ENCODE measurements at places on chromosomes 12 and 14.

DNA sequence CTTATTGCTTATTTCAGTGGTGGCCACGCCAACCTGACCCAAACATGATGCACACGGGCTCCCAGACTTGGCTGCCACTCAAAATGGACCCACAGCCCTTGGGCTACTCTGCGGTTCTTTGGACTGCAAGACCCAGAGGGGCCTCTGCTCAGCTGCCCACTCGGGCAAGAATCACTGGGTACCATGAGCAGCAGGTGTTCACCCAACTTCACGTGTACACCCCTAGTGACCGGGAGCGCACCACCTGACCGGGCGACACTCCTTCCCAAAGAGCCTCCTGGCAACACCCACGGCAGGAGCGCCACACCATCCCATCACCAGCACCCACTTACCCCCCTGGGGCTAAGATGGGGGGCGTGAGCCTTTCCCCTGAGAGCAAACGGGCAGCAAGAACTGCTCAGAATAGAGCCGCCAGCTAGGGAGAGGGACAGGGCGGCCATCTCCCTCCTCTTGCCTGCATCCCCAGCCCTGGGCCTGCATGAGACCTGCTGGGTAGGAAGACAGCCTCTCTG is 32.0 kb downstream of the CCNK start:
- DNase-seq, result no peak

DNA sequence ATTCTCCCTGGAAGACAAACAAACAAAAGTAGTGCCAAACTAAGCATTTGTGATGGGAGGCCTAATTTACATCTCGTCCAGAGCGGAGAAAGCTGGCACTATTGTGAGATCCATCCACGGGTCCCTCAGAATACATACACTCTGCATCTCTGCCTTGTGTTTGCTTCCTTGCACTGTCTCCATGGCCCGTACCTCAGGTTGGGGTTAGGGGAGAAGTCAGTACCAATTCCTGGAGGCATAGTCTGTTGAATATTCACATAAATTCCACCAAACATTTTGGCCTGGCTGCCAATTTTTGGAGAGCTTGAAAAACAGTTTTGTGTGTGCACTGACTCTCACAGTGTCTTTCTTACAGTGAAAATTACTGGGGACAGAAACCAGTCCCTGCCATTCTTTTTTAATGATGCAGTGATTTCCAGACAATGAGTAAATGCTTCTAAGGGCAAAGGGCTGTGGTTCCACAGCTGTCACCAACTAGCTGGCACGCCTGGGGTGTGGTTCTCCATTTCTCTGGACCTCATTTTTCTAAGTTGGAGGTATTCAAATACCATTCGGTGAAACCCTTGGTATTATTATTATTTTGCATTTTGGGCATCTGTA is 119.7 kb upstream of the HIF1A start:
- DNase-seq, result no peak

- peak; percentile 44 for DNase-seq
Observed at GRCh38 chr12:120760349-120761254, 35.0 kb downstream of the ACADS start.

DNA sequence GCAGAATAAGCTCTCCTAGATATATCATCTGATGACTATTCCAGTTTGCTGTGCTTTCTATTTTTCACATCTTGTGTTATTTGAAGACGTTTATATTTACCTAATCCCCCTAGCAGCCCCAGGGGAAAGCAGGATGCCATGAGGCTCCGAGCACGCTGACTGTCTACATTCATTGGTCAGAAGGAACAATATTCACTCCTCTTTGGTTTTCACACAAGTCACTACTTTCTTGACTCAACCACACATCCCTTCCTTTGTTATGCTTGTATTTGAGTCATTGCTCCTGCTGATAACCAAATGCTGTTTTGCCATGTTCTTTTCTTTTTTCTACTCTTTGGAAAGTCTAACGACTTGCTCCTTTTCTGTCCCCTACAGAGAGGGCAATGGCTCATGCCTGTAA is 86.5 kb upstream of the SLC38A2 start:
- peak; percentile 48 for DNase-seq

DNA sequence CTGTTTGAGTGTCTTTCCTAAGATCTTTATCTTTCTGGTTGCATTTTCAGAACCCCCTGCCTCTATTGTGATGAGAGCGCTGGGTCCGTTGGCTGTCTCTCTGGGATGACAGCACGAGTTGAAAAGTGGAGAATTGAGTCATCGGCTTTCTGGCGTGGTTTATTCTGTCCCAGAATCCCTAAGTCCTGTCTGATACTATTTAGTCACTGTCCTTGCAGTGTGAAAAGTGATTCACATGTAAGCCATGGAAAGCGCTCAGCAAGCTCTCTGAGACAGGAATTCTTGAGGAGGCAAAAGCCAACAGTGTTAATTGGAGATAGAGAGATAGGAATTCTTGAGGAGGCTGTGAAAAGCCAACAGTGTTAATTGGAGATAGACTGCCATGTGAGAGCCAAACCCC is 121.7 kb downstream of the CHST11 start:
- peak; percentile 63 for DNase-seq

DNA sequence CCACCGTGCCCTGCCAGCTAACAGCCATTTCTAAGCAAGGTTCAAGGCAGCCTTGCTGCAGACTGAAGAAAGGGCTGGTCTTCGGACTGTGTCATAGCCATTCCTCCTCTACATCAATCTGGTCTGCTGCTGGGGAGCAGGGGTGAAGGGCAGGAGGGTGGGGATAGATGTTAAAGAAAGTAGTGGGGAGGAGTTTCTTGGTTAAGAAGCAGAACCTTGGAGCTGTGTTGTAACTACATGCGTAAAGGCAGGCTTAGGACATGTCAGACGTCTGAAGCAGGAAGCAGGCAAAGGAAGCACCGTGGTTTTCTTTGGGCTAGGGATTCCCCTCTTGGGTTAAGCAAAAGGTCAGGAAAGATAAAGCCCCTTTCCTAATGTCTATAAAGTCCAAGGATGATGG is 18.1 kb upstream of the NEK9 start:
- DNase-seq, result no peak

- peak; percentile 38 for DNase-seq
Observed at GRCh38 chr14:102095871-102096568, 9.2 kb upstream of the HSP90AA1 start.

- DNase-seq, result no peak
Observed at GRCh38 chr14:31543969-31544799, 17.0 kb upstream of the NUBPL start.

DNA sequence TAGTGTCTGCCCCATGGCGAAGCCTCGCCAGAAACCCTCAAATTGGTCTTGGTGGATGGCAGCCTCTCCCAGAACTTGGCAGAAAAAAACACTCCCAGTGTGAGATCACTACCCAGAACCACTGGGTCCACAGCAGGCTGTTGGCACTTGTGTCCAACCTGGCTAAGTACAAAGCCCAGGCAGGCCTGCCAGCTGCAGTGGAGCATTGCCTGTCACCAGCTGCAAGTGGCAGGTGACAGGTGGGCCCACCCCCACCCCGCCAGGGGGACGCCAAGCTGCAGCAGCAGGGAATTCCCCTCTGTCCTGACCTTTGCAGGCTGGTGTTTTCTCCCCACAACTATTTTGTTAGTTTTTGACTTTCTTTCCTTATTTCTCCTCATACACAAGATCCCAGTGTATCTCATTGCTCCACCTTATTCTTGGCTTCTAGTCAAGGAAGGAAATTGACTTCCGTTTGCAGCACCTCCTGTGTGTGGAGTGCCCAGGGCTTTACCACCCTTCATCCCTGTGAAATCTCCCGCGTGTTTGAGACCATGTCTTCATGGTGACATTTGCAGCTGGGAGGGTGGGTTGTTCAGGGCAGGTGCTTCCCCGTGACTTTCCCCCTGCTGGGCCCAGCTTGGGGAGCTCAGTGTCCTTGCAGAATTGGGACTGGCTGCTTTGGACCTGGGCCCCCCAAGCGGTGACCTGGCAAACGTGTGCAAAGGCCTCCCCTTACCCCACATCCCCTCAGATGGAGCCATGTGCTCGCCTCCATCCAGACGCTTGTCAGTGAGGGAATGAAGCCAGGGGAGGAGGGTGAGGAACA is 73.8 kb upstream of the RIN3 start:
- no peak for DNase-seq

DNA sequence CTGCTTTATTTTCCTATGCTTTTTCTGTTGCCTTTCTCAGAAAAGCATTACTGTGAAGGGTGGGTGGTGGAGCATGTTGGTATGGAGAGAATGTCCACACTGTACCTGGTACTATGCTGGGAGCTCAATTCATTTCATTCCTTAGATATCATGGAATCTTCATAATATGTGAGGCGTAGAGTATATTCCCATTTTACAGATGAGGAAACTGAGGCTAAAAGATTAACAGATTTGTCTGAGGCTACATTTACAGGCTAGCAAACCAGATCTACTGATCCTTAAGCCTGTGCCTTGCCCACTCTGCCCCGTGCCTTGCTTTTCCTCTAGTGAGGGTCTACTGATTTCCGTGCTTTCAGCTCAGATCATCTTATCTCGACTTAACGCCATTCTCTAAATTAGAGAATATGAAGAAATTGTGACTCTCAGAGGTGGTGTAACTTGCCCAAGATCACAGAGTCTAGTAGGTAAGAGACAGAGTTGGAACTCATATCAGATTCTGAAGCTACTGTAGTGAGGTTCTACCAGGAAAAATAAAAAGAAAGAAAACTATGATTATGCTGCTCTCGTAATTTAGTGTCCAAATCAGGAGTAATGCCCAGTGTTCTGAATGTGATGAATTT is 5.5 kb downstream of the GLRX5 start:
- no peak for DNase-seq

GRCh38 chr12:28844718-28845117 is 304.4 kb upstream of the FAR2 start:
- DNase-seq, result no peak

- DNase-seq, result no peak
Observed at GRCh38 chr12:3380200-3381043, 110.6 kb upstream of the PRMT8 start.

- no peak for DNase-seq
Observed at GRCh38 chr12:108798551-108799221, 58.7 kb downstream of the SSH1 start.

DNA sequence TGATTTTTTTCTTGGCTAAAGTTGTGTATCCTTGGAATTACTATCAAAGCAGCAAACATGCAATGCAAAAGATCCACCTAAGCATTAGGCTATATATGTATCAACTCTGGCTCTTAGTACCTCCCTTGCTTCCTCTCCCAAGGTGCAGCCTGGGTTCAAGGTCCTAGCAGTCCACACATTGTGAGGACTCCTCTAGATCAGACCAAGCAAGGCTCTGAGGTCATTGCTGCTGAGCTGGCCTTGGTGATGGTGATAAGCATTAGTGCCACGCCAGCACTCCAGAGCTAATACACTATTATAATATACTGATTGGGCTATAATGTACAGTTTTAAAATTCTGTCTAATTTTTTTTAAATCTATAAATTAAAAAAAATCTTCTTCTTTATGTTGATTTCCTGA is 196.9 kb upstream of the BTG1 start:
- DNase-seq, result no peak

DNA sequence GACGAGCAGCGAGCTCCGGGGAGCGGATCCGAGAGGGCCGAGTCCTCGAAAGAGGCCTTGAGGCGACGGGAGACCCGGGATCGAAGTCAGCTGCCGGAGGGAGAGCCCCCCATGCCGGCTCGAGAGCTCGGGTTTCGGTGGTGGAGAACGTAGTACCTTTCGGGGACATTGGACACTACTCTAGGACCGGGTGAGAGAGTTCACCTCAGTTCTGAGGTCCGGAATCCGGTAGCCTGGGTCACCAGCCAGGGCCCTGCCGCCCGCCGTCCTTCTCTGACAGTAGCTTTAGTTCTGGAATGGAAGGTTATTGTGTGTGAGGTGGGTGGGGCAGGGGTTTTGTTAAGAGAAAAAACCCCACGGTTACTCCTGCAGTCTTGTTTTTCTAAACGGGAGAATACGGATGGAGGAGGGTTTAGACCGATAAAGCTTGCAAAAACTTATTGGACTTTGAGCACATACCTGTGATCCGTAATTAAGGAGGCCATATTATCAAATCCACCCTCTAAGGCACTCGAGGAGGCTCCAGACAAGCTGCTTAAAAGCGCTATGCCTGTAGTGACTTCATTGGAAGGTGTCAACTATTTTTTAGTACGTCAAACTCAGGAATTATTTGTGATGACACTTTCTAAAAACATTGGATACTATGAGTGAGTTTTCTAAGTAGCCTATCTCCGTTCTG is 765 bp downstream of the SCYL2 start:
- peak; percentile 41 for DNase-seq

GRCh38 chr12:83016218-83016835 is 329.6 kb downstream of the TMTC2 start:
- DNase-seq, result no peak

DNA sequence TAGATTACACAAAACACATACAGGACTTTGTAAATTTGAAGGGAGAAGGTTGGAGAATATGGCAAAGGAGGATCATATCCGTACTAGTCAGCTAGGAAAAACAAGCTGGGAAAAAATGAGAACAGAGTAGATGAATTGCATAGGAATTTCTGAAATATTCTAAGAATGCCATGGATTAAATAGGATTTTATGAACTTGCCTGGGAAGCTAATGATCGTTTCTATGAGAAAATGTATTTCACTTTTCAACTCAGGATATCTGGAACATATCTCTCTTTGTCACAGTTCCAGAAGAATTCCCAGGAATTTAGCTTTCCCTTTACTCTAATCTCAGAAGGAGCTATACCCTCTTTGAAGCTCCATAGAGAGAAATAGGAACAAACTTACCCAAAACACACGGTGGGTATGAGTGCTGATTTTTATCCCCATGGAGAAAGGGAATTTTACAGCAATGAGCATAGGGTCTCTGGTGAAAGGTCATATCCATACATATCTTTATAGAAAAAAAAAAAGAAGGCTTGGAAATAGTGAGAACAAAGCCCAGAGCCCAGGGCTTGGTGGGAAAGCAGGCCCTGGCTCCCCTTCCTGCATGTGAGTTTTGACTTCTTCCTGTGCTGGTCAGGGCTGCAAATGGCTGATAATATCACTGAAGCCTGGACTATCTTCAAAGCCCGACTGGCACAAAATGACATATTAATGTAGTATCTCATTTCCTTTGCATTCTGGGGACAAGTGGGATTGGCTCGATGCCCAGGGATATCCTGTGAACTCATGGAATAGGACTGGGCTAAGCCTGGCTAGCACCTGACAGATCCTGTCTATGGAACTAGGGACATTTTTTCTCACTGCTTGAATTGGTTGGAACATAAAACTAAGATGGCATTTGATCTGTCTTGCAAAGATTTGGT is 136.3 kb downstream of the AEBP2 start:
- DNase-seq, result no peak

Measured in activated CD4-positive, alpha-beta T cell treated with anti-CD3 and anti-CD28 coated beads for 36 hours (primary cell).